Tibial nerve (tissue), 4 donors: ENCODE measurements at places on chromosomes 2 and 18. TPM values are rescaled to one million over a fixed set of nuclear protein-coding genes. Genes with fewer than 3 reads are reported as not detected.

DNA sequence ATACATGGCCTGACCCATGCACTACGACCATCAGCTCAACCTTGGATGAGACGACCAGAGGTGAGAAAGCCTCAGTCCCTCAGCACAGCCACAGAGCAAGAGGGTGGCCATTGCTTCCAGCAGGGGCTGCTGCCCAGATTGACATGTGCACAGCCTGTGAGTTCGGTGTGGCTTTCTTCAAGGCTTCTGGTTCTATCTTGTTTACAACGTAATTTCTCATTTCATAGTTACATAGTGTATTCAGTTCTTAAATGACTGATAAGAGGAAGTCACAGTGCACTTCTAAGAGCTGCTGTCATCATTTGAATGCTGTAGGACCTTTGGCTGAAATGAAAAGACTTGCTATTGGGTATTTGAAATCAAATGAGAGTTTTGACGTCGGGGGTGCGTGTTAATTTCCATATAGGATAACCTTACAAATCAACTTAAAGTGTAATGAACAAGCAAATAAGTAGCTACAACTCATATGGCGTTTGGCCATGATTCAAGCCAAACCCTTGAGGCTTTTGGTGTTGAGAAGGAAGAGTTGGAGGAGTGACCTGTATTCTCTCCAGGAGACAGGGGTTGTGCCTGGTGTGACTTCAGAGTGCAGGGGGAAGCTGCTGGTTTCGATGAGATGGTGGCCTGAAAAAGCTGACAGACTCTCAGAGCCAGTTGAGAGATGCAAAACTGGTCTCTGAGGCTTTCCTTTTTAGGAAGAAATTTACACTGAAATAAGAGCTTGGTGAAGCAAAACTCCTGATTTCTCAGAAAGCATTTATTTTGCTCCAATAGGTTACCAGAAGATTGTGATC lies 51.0 kb downstream of the TSHZ1 start:
- DNase-seq = no peak
- H3K4me1 ChIP-seq = peaks cover 41% of the 10 kb centered on the region

GRCh38 chr2:219218217-219218731 lies 484 bp downstream of the ABCB6 start:
- peaks cover 18% of the 10 kb centered on the region for H3K4me1 ChIP-seq
- peak; percentile 40 for DNase-seq

GRCh38 chr2:20027705-20028434 lies 15.4 kb upstream of the MATN3 start:
- peak overlapping the region; percentile 53 for H3K27ac ChIP-seq
- no peak overlapping the region for H3K4me3 ChIP-seq
- no peaks in the 10 kb centered on the region for H3K27me3 ChIP-seq
- peaks cover 65% of the 10 kb centered on the region for H3K36me3 ChIP-seq

The CNOT11 gene
- 21.3 TPM for total RNA-seq

The CD226 gene
- total RNA-seq = 0.60 TPM
